CD4-positive, alpha-beta T cell treated with Interleukin-4 for 1 hour (primary cell): ENCODE measurements at places on chromosomes 12 and 14.
A peak's percentile ranks its signal among the peaks of the same experiment; 100 is the strongest.

GRCh38 chr14:63895510-63895909 lies 42.7 kb downstream of the SYNE2 start:
- no peak for DNase-seq

GRCh38 chr12:66984962-66985361 lies 284.2 kb upstream of the CAND1 start:
- no peak for DNase-seq

- no peak for DNase-seq
Measured at GRCh38 chr14:49428076-49428475, 158.1 kb downstream of the RPS29 start.

DNA sequence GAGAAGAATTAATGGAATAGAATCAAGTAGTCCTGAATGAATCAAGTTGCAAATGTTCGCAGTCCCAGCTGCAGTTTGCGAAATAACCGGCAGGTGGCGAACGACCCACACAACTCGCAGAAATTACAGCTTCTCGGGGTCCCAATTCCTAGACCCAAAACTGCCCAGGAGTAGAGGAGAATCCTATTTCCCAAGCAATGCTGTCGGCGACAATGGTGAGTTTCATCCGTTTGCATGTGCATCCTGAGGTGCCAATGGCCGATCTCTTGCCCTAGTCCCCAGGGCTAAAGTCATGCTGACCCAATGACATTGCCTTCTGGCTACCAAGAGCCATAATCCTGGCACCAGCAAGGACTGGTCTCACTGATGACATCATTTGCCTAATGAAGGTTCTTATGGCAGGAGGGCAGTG lies 8.5 kb upstream of the ASCL1 start:
- peak; percentile 32 for DNase-seq

- peak; percentile 23 for DNase-seq
Measured at GRCh38 chr12:2295941-2296461, 243.2 kb downstream of the CACNA1C start.

GRCh38 chr12:82019533-82019932 lies 260.4 kb upstream of the PPFIA2 start:
- DNase-seq, result peak; percentile 0

- no peak for DNase-seq
Measured at GRCh38 chr12:110760204-110760609, 17.5 kb upstream of the PPP1CC start.

- DNase-seq, result peak; percentile 48
Measured at GRCh38 chr12:120944645-120945217, 33.6 kb upstream of the HNF1A start.

GRCh38 chr14:75370416-75371205 lies 57.2 kb upstream of the JDP2 start:
- DNase-seq, result no peak

DNA sequence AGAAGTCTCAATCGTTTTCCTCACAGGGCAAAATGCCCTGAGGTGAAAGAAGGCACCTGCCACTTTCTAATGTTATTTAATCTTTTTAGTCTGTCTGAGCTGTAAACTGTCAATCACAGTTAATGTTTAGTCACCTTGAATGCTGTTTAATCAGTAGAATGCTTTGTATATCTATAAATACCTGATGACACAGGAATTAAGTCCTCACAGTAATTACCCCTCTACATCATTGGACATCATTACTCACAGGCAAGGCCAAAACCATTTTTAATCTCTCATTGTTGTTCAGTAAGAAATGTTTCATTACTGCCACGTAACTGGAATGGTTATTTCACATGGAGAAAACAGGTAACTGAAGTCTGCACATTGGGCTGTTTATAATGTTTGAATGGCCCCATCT lies 178.8 kb downstream of the EXOC5 start:
- DNase-seq, result no peak

GRCh38 chr14:88305528-88306322 lies 17.3 kb downstream of the KCNK10 start:
- DNase-seq, result no peak

DNA sequence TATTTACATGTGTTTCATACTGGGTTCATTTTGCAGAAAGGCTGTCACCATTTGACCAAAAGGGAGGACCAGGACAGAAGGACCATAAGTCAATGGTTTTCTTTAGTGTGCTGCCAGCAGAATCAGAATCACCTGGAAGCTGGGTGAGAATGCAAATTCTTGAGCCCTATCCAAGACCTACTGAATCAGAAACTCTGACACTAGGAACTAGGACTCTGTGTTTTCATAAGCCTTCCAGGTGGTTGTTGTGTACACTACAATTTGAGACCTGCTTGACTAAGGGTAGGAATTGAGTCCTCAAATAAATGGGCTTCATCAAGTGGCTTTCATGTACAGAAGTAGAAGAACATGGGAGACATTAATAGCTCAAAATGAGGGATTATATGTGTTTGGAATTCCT lies 32.2 kb downstream of the PDE6H start:
- no peak for DNase-seq

GRCh38 chr14:44771496-44771895 lies 190.3 kb downstream of the KLHL28 start:
- no peak for DNase-seq

GRCh38 chr14:51079489-51079888 lies 15.4 kb downstream of the TRIM9 start:
- DNase-seq, result no peak

DNA sequence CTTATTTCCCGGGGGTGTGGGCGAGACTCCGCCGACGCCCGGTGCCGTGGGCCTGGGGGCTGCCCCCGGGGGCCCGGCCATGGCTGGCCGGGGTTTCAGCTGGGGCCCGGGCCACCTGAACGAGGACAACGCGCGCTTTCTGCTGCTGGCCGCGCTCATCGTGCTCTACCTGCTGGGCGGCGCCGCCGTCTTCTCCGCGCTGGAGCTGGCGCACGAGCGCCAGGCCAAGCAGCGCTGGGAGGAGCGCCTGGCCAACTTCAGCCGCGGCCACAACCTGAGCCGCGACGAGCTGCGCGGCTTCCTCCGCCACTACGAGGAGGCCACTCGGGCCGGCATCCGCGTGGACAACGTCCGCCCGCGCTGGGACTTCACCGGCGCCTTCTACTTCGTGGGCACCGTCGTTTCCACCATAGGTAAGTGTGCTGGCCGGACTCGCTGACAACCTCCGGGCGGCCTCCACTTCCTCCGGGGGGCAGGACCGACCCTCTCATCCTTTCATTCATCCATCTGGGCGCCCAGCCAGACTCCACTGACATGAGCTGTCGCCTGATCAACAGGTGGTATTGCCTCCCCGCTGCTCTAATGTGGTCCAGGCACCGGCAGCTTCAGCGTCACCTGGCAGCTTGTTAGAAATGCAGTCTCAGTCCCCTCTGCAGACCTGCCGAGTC lies 467 bp downstream of the KCNK13 start:
- no peak for DNase-seq

GRCh38 chr14:100476012-100476822 lies 111.0 kb downstream of the BEGAIN start:
- DNase-seq, result no peak

- DNase-seq, result peak; percentile 90
Measured at GRCh38 chr12:124609041-124609989, 41.9 kb upstream of the NCOR2 start.

GRCh38 chr12:120390540-120391120 lies 21.7 kb upstream of the MSI1 start:
- no peak for DNase-seq

DNA sequence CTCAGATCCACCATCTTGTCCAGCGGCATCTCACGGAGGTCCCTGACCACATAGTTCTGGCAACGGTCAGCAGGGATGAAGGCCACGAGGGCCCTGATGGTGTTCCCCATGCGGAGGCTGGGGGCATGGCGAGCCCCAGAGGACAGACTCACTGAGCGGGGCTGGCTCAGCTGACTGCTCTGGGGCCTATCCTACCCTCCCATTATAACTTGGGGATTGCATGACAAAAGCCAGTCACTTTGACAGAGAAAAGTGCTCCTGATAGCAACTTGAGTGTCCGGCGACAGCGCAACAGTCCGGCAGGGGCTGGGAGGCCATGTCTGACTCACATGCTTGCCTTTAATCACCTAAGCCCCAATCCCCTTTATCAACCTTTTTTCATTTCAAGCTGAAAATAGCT lies at the start of gene LRRC10:
Gene LRRC10 (minus strand): TSS at position 179 of the 400 bp plus-strand sequence. CDS start 69 bp downstream, at position 110.
- DNase-seq, result no peak

DNA sequence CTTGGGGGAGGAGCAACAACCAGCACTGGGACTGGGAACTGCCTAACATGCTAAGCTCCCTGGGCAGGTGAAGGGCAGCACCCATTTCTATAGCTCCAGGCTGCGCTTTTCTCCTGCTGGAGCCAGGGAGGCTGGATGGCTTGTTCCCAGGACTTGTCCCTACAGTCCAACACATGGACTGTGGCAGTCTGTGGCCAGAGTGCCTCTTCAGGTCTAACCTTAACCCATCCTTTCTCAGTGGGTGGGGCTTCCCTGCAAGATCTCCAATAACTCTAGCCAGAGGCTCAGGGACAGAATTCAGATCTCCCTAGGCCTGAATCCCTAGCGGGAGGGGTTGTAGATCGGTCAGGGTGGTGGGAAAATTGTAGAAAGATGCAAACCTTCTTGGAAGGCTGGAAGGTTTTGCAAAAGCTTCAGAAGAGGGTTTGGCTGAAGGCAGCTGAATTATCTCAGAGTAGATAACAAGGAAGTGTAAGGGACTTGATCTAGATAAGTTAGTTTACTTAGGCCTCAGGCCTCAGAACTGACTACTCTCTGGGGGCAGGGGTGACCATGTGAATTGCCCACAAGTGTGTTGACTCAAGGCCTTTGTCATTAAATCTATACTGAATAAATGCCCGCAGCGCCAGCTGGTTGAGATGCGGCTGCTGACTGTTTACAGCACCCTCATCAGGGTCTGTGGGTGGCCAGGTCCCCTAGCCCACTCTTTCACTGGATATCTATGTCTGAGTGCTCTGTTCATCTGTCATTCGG lies 60.7 kb downstream of the SSPN start:
- DNase-seq, result no peak

DNA sequence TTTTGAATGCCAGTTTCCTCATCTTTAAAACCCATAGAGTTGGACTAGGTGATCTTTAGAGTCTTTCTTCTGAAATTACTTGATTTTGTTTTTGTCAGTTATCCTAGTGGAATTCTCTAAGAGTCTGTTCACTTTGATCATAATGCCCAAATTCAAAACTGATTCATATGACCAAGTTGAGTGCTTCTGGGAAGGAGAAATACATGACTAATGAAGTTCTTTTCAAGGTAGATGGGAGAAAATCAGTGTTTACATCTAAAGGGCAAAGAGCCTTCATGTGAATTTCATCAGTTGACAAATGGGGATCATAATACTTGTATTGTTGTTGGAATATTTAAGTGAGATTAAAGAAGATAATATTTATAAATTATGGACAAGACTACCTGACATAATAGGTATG lies 53.2 kb downstream of the ERC1 start:
- DNase-seq, result no peak

DNA sequence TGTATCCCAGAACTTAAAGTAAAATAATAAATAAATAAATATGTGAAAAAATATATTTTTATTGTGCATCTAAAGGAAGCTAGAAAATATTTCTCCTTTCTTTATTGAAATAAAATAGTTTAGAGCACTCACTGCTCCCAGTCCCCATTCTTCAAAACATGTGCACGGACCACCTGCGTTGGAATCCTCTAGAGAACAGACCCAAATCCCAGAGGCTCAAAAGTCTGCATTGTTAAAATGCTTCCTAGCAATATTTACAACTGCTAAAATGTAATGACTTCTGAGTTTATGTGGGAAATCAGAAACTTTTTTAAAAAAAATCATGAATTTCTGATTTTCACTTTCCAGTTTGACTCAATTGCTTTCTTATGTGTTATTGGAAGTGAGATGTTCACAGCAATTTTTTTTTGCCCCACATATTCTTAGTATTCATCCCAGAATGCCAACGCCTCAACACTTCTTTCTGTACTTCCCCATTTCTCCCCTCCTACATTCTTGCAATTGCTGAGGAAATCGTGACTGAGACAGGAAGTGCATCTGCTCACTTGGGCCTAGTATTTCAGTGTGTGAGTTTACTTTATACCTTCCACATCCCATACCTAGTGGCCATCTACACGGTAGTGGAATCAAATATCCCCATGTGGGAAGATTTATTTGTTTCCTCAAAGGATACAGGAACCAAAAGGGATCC lies 116.0 kb upstream of the FLRT2 start:
- DNase-seq, result no peak

GRCh38 chr14:76836029-76836630 lies 9.9 kb downstream of the LRRC74A start:
- DNase-seq, result no peak

GRCh38 chr12:57716305-57716704 lies 22.2 kb downstream of the AGAP2 start:
- no peak for DNase-seq

GRCh38 chr14:72565149-72565559 lies 328.7 kb downstream of the DPF3 start:
- no peak for DNase-seq

DNA sequence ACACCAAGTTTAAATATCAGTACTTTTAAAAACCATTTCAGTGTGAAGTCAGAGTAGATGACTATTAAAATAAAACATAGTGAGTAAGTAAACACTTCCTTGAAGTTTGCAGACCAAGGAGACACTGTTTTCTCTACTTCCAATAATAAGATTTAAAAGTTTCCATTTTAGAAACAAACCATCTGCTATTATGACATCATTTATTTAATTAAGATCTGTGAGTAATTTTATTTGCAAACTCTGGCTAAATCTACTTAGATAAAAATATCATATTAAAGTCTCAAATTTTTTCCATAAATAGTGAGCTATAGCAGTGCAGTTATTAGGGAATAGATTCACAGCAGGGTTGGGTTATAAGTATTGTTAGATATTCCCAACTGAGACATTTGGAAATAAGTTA lies 1267.0 kb upstream of the FLRT2 start:
- DNase-seq, result no peak

DNA sequence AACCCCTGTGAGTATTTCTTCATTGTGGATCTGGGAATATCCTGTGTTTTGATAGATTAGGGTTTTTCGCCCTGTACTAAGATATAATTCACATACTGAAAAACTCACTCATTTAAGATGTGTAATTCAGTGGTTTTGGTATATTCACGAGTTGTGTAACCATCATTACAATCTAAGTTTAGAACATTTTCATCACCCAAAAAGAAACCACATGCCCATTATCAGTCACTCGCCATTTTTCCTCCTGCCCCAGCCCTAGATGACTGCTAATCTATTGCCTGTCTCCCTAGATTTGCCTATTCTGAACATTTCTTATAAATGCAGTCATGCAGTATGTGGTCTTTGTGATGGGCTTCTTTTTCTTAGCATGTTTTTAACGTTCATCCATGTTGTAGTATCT lies 67.9 kb upstream of the ATF1 start:
- DNase-seq, result no peak

GRCh38 chr14:32683679-32684078 lies 255.0 kb upstream of the NPAS3 start:
- DNase-seq, result no peak

- DNase-seq, result no peak
Measured at GRCh38 chr12:45049912-45050750, 768 bp downstream of the DBX2 start.

- DNase-seq, result peak; percentile 2
Measured at GRCh38 chr14:36553656-36554260, 28.7 kb downstream of the NKX2-8 start.
